ENCODE measurements at places on chromosomes 13 and 19.

DNA sequence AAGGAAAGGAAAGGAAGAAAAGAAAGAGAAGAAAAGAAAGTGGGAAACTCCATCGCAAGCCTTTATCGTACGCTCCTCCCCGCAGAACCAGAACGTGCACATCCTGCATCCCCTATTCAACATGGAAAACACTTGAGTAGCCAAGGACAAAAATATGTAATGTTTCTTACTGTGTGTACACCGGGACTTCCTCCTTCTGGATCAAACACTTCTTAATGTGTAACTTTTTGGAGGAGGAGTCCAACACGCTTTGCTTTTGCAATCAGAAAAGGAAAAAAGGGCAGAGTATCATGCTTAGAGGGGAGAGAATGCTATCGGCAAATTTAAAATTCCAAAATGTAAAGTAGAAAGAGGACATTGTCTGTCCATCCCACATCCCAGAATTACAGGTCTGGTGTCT, 7.8 kb upstream of the SHFL start:
- no peaks in the 10 kb centered on the region for H3K27me3 ChIP-seq
- no peaks in the 10 kb centered on the region for H3K36me3 ChIP-seq
- no peak overlapping the region for H3K4me3 ChIP-seq
- H3K4me1 ChIP-seq = no peaks in the 10 kb centered on the region
- no peak for DNase-seq

DNA sequence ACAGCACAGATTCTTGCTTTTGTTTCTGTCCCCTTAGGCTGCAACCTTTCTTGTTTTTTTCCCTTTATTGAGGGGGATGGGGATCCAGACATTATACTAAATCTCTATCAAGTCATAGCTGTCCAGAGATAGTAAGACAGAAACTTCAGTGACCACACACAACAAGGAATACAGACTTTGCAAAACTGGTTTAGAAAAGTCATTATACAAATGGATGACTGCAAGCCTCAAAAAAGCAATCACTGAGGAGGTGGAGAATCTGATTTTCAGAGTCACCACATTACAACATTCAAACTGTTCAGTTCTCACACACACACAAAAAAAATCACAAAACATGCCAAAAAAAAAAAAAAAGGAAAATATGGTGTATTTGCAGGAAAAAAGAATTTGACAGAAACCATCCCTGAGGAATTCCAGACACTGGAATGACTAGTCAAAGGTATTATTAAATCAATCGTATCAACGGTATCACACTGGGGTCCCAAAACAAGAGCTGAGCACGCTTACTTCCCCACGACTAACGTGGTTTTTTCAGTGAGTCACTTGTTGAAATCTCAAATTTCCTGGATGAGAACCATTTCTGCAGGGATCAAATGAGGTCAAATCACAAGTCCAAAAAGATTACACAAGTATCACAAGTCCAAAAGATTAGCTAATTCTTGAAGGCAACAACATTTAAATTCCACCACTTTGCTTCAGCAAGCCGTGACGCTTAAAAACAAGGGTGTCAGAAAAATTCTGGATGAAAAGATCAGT, 41.2 kb downstream of the USP12 start:
- no peak for DNase-seq
- no peak overlapping the region for H3K4me3 ChIP-seq
- H3K36me3 ChIP-seq = no peaks in the 10 kb centered on the region
- no peaks in the 10 kb centered on the region for H3K27me3 ChIP-seq
- H3K27ac ChIP-seq = no peak overlapping the region
- peaks cover 26% of the 10 kb centered on the region for H3K4me1 ChIP-seq

GRCh38 chr13:19155321-19155861, 26.2 kb downstream of the TUBA3C start:
- no peaks in the 10 kb centered on the region for H3K36me3 ChIP-seq
- H3K27me3 ChIP-seq = no peaks in the 10 kb centered on the region
- no peak overlapping the region for H3K4me3 ChIP-seq

GRCh38 chr13:75365724-75366173, 116.2 kb downstream of the TBC1D4 start:
- H3K27me3 ChIP-seq = no peaks in the 10 kb centered on the region
- no peaks in the 10 kb centered on the region for H3K36me3 ChIP-seq
- H3K4me3 ChIP-seq = peak overlapping the region; percentile 96
- peaks cover 49% of the 10 kb centered on the region for H3K4me1 ChIP-seq

GRCh38 chr19:38133319-38133718, 90.7 kb downstream of the DPF1 start:
- no peaks in the 10 kb centered on the region for H3K36me3 ChIP-seq
- H3K4me1 ChIP-seq = no peaks in the 10 kb centered on the region
- no peak overlapping the region for H3K4me3 ChIP-seq
- DNase-seq = no peak

DNA sequence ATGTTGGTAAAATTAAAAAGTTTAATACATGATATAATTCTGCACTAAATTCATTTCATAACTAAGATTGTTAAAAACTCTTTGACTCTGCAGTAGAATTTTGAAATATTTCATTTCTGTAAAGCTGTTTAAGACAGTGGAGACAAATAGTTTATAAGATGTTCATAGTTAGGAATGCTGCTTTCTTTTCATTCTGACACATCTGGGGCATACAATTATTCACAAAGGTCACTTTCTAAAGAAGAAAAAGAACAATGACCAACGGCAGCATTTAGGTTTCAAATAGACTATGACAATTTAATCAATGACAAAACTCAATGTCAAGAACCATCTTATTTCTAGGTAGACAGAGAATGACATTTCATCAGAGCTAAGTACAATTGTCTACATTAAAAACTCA, 1422.1 kb downstream of the PCDH9 start:
- no peaks in the 10 kb centered on the region for H3K27me3 ChIP-seq
- no peak for DNase-seq
- H3K27ac ChIP-seq = no peak overlapping the region
- no peaks in the 10 kb centered on the region for H3K4me1 ChIP-seq
- no peak overlapping the region for H3K4me3 ChIP-seq
- H3K36me3 ChIP-seq = no peaks in the 10 kb centered on the region

GRCh38 chr19:23804676-23805075, 46.0 kb upstream of the ZNF681 start:
- H3K36me3 ChIP-seq = no peaks in the 10 kb centered on the region
- H3K27me3 ChIP-seq = no peaks in the 10 kb centered on the region
- no peak overlapping the region for H3K27ac ChIP-seq
- DNase-seq = no peak
- H3K4me3 ChIP-seq = no peak overlapping the region

GRCh38 chr19:18271433-18271841, 2.8 kb downstream of the IQCN start:
- no peak for DNase-seq
- H3K36me3 ChIP-seq = no peaks in the 10 kb centered on the region
- H3K4me1 ChIP-seq = peaks cover 14% of the 10 kb centered on the region
- no peak overlapping the region for H3K4me3 ChIP-seq
- no peak overlapping the region for H3K27ac ChIP-seq

GRCh38 chr13:113897161-113897560, 33.3 kb upstream of the GAS6 start:
- no peak overlapping the region for H3K4me3 ChIP-seq
- peak overlapping the region; percentile 86 for H3K27ac ChIP-seq
- no peaks in the 10 kb centered on the region for H3K36me3 ChIP-seq
- peak; percentile 56 for DNase-seq
- no peaks in the 10 kb centered on the region for H3K27me3 ChIP-seq

GRCh38 chr13:23620613-23621315, 50.6 kb downstream of the TNFRSF19 start:
- H3K4me1 ChIP-seq = peaks cover 27% of the 10 kb centered on the region
- no peak overlapping the region for H3K4me3 ChIP-seq
- peak overlapping the region; percentile 22 for H3K27ac ChIP-seq
- no peaks in the 10 kb centered on the region for H3K27me3 ChIP-seq
- no peak for DNase-seq

GRCh38 chr13:46535825-46536224, 17.1 kb upstream of the LRCH1 start:
- no peaks in the 10 kb centered on the region for H3K36me3 ChIP-seq
- no peaks in the 10 kb centered on the region for H3K4me1 ChIP-seq
- H3K27me3 ChIP-seq = peaks cover 11% of the 10 kb centered on the region

DNA sequence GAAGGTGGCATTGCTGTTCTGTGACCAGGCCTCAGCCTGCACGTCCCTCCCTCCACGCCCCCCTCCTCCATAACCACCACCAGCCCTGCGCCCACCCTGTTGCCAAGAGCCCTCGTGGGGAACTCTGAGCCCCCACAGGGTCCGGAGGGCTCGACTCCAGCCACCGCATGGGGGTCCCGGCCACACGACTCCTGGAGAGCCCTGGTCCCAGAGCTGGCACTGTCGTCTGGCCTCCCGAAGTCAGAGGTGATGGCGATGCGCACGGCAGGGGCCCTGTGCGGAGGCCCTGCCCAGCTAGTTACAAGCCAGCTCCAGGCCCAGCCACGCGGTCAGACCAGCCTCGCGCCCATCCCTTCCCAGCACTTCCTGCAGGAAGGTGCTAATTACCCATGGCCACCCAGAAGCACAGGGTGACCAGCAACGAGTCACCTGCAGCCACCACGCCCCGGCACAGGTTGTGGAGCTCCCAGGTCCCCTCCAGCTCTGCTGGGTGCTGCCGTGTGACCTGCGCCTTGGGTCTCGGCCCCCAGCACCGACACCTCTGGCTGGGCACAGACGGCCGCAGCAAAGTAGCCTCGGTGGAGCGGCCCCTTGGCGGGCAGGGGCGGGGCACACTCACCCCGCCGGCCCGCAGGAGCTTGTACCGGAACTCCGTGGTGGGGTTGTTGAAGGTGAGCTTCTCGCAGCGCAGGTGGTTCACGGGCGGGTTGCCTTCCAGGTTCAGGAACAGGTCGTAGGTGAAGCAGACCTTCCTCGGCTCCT, 49.6 kb downstream of the MLLT1 start:
- DNase-seq = no peak
- H3K36me3 ChIP-seq = no peaks in the 10 kb centered on the region
- H3K27me3 ChIP-seq = no peaks in the 10 kb centered on the region

- no peaks in the 10 kb centered on the region for H3K27me3 ChIP-seq
- peaks cover 18% of the 10 kb centered on the region for H3K36me3 ChIP-seq
- peak; percentile 45 for DNase-seq
- peaks cover 25% of the 10 kb centered on the region for H3K4me1 ChIP-seq
Observed at GRCh38 chr19:12938779-12939601, 581 bp downstream of the CALR start.

GRCh38 chr13:101556676-101557123, 104.2 kb downstream of the ITGBL1 start:
- H3K4me1 ChIP-seq = no peaks in the 10 kb centered on the region
- H3K27me3 ChIP-seq = no peaks in the 10 kb centered on the region
- no peak overlapping the region for H3K4me3 ChIP-seq
- no peak for DNase-seq

DNA sequence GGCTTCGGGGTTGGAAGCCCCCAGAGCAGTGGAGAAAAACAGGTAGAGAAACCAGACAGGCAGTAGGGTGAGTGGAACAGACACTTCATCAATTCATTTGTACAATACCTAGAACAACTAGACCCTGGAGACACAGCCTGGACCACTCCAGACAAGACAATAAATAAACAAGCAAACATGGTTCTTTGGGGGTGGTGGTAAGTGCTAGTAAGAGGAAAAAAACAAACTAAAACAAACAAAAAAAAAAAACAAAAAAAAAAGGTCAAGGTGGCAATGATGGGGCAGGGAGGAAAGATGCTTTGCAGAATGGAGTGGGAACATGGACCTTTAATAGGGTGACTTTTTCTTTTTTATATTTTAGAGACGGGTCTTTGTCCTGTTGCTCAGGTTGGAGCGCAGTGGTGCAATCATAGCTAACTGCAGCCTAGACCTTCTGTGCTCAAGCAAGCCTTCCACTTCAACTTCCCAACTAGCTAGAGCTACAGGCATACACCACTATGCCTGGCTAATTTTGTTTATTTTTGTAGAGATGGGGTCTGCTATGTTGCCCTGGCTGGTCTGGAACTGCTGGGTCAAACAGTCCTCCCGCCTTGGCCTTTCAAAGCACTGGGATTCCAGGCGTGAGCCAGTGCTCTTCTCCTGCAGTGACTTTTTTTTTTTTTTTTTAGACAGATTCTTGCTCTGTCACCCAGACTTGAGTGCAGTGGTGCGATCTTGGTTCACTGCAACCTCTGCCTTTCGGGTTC, 3.1 kb downstream of the JUNB start:
- H3K4me3 ChIP-seq = peak overlapping the region; percentile 76
- peaks cover 3% of the 10 kb centered on the region for H3K36me3 ChIP-seq
- no peak for DNase-seq
- no peaks in the 10 kb centered on the region for H3K27me3 ChIP-seq

DNA sequence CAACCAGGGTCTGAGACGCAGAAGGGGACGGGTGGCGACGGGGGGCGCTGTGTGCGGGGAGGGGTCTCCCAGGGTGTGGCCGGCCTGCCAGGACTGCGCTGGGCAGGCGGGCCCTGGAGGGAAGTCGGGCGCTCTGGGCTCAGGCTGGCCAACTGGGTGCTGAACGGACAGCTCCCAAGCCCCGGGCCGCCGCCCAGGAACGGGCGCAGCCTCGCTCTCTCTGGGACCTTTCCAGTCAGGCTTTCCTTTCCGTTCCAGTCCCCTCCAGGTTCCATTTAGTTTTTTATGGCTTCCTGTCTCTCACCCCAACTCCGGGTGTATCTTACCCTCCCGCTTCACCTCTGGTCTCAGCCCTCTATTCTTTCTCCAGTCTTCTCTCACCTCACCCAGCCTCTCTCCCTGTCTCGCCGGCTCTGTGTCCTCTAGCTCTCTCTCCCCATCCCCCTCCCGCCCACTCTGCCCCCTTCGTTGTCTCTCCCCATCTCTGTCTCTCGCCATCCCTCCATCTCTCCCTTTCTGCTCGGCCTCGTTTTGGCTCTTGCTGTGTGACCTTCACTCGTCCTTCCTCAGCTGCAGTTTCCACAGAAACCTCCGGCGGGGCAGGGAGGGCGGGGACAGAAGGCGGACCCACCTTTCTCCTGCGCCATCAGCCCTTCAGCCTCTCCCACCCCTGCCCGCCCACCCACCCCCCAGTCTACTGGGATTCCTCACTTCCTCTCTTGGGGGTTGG, 3.3 kb upstream of the ATP1A3 start:
- DNase-seq = no peak
- H3K36me3 ChIP-seq = no peaks in the 10 kb centered on the region
- no peak overlapping the region for H3K27ac ChIP-seq
- no peak overlapping the region for H3K4me3 ChIP-seq
- peaks cover 19% of the 10 kb centered on the region for H3K27me3 ChIP-seq

DNA sequence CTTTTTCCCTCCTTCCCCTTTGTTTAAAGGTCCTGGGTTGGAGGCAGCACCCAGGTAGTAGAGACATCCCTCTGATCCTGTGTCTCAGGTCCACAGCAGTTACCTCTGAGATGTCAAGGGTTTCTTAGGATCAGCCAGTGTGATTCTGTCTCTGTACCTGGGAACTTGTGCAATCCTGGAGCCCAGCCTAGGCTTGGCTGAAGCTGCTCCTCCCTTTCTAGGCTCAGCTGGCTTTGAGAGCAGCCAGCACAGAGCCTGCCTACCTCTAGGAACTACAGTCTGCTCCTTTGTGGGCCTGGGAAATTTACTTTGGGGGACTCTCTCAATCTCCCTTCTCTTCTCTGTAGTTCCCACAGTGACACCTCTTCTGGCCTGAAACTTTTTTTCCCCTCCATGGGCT, 171.6 kb downstream of the MTUS2 start:
- DNase-seq = no peak
- H3K36me3 ChIP-seq = no peaks in the 10 kb centered on the region
- H3K4me1 ChIP-seq = no peaks in the 10 kb centered on the region
